Kidney (tissue), 22 donors: ENCODE measurements at places on chromosomes 16 and 17. TPM values are rescaled to one million over a fixed set of nuclear protein-coding genes. Genes with fewer than 3 reads are reported as not detected.
A peak's percentile ranks its signal among the peaks of the same experiment; 100 is the strongest.

DNA sequence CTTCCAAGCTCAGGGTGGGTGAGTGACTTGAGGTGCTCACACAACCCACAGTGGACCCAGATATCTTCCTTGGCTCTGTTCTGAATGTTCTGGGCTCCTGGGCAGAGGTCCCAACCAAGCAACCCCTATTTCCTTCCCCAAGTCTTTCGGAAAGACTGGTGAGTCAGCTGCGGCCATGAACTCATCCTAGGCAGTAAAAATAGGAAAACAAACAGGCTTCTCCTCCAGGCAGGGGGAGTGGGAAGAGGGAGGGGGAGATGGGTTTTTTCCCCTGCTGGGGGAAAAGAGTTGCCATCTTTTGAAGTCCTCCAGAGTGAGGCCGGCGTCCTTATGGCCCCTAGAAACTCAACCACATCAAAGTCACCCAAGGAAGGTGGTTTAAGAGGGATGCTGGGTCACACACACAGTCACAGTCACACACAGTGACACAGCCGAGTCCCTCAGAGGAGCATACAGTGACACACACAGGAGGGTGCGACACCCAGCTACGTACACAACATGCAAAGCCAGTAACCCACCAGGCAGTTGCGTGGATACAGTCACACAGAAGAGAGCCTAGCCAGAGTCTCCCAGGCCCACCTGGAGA lies 16.0 kb upstream of the DLX4 start:
- DNase-seq = no peak

GRCh38 chr17:21167303-21167702 lies 40.5 kb downstream of the DHRS7B start:
- DNase-seq = no peak

DNA sequence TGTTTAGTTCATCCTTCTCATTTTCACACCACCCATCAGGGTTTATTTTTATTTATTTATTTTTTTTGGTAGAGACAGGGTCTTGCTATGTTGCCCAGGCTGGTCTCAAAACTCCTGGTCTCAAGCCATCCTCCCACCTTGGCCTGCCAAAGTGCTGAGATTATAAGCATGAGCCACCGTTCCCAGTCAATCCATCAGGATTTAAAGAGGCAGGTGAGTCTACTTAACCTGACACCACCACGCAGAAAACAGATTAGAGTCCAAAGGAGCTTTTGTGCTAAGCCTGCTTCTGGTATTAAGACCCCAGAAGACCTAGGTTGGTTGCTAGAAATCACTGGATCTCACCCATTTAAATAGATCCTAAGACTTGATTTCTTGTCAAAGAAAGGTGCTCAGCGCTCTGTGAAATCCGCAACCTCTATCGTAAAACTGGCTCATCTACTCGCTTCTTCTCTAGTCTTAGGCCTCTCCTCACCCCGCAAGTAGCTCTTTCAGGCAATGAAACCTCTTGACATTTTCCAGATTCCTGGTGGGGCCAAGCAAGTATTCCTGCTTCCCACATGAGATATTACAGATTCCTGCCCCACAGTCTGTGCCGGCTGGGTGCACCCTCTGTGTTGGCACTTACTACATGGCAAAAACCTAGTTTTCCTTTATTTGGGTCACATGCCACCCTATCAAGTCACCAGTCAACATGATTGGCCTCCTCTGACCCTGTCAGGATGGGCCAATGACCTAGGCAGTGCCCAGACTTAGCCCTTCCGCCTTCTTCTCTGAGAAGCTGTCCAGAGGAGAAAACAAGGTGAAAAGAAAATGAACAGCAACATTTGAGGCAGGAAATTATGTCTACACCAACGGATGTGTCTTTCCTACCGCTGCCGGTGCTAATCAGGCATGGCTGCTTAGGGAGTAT lies 9.0 kb downstream of the PITPNA start:
- no peak for DNase-seq

- no peak for DNase-seq
These were observed 169.1 kb downstream of the GSG1L start for GRCh38 chr16:27894386-27894785.

DNA sequence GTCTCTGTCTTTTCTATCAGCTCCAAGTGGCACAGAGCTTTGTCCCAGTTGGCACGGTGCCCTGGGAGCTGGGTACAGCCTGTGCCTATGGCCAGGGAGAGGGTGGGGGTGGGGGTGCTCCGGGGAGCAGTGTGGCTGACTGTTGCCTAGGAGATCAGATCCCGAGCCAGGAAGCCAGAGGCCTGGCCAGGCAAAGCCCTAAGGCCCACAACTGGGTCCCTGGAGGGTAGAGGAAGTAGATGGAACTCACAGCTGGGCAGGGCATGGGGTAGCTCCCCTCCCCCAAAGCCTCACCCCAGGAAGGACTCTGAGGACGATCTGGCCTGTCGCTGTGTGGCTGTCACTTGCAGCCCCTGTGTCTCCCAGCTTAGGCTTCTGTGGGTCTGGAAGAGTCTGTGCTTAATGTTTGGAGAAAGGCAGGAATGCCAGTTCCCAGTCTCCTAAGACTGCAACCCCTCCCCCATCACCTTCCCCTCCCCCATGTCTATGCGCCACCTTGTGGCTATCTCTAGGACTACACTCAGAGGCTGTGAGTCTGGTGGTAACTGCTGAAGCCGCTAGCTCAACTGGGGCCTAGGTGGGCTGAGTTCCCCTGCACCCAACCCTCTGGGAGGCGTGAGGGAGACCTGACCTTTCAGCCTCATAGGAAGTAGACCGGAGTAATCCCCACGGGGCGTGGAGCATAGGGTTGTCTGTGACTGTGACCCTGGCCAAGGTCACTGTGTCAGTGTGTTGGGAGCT lies 12.6 kb downstream of the THRA start:
- DNase-seq = peak; percentile 71

- no peak for DNase-seq
These were observed 4.7 kb downstream of the KCTD5 start for GRCh38 chr16:2686912-2687507.

DNA sequence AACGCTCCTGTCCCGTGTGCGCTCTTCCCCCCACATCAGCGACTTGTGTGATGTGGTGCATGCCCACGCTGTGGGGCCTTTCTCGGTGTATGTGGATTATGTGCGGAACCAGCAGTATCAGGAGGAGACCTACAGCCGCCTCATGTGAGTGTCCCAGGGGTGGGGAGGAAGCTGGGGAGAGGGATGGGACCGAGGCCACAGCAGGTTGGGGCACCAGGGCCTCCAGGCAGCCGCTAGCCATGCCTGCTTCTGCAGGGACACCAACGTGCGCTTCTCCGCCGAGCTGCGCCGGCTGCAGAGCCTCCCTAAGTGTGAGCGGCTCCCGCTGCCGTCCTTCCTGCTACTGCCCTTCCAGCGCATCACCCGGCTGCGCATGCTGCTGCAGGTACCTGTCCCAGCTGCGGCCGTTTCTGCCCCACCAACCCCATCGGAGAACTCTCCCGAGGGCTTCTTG lies 5.8 kb downstream of the ARHGEF15 start:
- DNase-seq = no peak

- DNase-seq = no peak
These were observed 2.6 kb downstream of the DUS1L start for GRCh38 chr17:82062984-82063368.

GRCh38 chr17:43028221-43028861 lies 3.3 kb downstream of the RND2 start:
- DNase-seq = no peak

GRCh38 chr17:49076573-49077384 lies 55.8 kb upstream of the B4GALNT2 start:
- DNase-seq = no peak

- no peak for DNase-seq
These were observed 556.9 kb upstream of the CDH5 start for GRCh38 chr16:65809627-65810026.

GRCh38 chr17:68349157-68349556 lies 57.9 kb downstream of the ARSG start:
- DNase-seq = no peak

GRCh38 chr17:55870044-55870443 lies 119.2 kb downstream of the PCTP start:
- no peak for DNase-seq

DNA sequence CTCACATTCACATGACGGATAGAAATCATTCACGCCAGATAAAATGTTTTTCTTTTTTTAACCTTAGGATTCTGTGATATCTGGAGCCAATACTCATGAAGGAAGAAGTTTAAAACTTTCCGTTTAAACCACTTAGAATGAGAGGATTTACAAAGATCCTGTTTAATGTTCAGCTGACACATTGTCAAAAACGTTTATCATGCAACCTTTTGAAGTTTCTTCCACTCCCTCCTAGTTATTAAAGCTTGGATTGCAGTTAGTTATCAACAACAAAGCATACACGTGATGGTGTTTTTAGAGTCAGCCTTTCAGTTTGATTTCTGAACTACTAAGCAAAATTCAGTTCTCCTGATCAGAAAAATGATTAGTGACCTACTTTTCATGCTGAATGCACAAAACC lies 143.3 kb upstream of the AXIN2 start:
- no peak for DNase-seq

- DNase-seq = no peak
These were observed 21.3 kb upstream of the HEXD start for GRCh38 chr17:82396601-82397435.

DNA sequence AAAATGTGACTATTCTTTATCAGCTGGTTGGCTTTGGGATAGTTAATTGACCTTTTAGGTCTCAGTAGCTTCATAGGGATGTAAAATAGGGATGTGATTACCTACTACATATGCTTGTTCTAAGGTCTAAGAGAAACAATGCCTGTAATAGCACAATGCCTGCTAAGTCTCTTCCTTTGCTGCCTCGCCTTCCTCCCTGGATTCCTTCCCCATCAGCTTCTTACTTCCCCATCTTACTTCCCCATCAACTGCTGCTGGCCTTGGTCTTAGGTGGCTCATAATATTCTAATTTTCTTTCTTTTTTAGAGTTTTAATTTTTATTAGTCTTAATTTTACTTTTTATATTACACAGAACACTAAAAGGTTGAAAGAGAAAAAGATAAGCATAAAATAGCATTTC lies 59.2 kb upstream of the GOT2 start:
- no peak for DNase-seq

- DNase-seq = no peak
These were observed 178.9 kb downstream of the IRX3 start for GRCh38 chr16:54107583-54108202.

GRCh38 chr16:12091569-12092543 lies 115.3 kb downstream of the SNX29 start:
- peak; percentile 67 for DNase-seq

IRX5 gene
- total RNA-seq = 22.3 TPM

ABCA10 gene
- total RNA-seq = 4.2 TPM

ABCA9 gene
- 2.0 TPM for total RNA-seq

ARHGDIG gene
- total RNA-seq = 0.88 TPM

OSBPL7 gene
- 21.2 TPM for total RNA-seq

CES1 gene
- 11.9 TPM for total RNA-seq

ALDH3A1 gene
- total RNA-seq = 1.4 TPM

TMEM94 gene
- total RNA-seq = 82.6 TPM

LDHD gene
- total RNA-seq = 14.7 TPM
